ENCODE measurements at places on chromosomes 2 and 18.

GRCh38 chr18:42412281-42412680 is 457.2 kb downstream of the PIK3C3 start:
- no peak for DNase-seq

- no peak for DNase-seq
These were observed 213.0 kb upstream of the HAAO start for GRCh38 chr2:43005245-43005974.

DNA sequence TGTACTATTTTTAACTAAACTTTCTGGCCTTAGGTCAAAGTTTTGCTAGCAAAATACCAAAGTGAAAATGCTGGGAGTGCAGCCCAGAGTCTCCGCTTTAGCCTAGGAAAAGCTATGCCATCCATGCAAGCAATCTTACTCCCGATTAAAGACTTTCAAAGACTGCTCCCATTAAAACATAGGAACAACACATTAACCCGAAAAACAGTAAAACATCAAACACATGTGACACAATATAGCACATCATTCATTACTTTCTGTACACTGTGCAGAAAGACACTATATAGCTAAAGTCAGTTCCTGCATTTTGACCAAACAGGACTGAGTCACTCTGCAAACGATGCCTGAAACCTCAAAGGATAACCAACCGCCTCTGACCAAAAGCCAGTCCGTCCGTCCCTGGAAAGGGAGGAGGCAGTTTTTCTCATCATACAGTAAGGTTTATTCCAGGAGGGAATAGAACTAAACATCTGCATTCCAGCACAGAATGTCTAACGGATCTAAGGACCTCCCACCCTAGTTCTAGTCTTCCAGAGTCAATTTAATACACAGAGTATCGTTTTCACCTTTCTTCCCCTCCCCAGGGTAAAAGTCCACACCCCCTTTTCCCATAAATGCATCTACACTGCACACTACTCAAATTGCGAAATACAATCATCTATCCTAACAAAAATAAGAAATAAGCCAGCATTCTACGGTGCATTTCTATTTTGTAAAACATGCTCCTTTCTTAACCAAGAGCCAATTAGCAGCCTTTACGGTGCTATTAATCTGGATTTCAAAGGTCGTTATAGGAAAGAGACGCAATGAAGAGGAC is 1.7 kb downstream of the ROCK2 start:
- DNase-seq, result no peak

GRCh38 chr18:75201282-75202270 is 7.4 kb downstream of the PTGR3 start:
- no peak for DNase-seq

GRCh38 chr18:6666012-6666685 is 63.4 kb upstream of the ARHGAP28 start:
- DNase-seq, result no peak

GRCh38 chr2:164711766-164712138 is 90.5 kb upstream of the GRB14 start:
- DNase-seq, result no peak

Measured in activated gamma-delta T cell treated with anti-CD3 and anti-CD28 coated beads, Interleukin-2, amount 50 U/mL, for 16 hours (primary cell).